ENCODE measurements at places on chromosomes 13 and 19. TPM values are rescaled to one million over a fixed set of nuclear protein-coding genes. Genes with fewer than 3 reads are reported as not detected.

Gene FUT1
- 3.8 TPM for total RNA-seq

Gene CRX
- total RNA-seq = not detected

Gene SERP2
- total RNA-seq = 0.85 TPM

Gene C1QTNF9B
- total RNA-seq = not detected

Gene PABPC3
- total RNA-seq = not detected

Data from ascending aorta (tissue), 2 donors.